ENCODE measurements at places on chromosomes 12 and 14.
A peak's percentile ranks its signal among the peaks of the same experiment; 100 is the strongest.

- DNase-seq = no peak
- H3K27ac ChIP-seq = no peak overlapping the region
- H3K27me3 ChIP-seq = no peaks in the 10 kb centered on the region
- no peak overlapping the region for H3K4me3 ChIP-seq
- H3K4me1 ChIP-seq = peaks cover 6% of the 10 kb centered on the region
These were observed 16.2 kb upstream of the ARF6 start for GRCh38 chr14:49876563-49877127.

DNA sequence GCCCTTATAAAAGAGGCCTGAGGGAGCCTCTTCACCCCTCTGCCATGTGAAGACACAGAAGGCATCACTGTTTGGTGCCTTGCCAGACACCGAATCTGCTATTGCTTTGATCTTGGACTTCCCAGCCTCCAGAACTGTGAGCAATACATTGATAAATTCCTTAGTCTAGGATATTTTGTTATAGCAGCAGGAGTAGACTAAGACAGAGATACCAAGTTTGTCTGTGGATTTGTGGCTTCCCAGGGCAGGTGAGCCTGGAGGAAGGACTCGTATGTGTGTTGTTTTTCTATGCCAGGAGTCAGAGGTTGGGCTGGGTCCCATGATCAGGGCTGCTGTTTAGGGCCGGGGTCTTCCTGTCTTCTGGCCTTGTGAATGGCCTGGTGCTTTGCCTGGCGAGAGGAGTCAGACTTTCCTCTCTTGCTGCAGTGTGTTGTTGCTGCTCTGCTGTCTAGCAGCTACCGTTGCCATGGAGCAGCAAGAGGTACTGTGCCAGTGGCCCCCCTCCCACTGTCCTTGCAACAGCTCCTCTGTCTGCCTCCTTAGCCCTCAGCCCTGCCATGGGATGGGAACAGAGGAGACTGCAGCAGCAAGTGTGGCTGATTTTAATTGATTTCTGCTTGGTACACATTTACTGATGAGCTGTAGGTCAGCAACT, 111.2 kb downstream of the CHST11 start:
- DNase-seq = no peak
- H3K27me3 ChIP-seq = no peaks in the 10 kb centered on the region
- H3K4me1 ChIP-seq = peaks cover 44% of the 10 kb centered on the region
- H3K4me3 ChIP-seq = no peak overlapping the region
- peak overlapping the region; percentile 83 for H3K27ac ChIP-seq

DNA sequence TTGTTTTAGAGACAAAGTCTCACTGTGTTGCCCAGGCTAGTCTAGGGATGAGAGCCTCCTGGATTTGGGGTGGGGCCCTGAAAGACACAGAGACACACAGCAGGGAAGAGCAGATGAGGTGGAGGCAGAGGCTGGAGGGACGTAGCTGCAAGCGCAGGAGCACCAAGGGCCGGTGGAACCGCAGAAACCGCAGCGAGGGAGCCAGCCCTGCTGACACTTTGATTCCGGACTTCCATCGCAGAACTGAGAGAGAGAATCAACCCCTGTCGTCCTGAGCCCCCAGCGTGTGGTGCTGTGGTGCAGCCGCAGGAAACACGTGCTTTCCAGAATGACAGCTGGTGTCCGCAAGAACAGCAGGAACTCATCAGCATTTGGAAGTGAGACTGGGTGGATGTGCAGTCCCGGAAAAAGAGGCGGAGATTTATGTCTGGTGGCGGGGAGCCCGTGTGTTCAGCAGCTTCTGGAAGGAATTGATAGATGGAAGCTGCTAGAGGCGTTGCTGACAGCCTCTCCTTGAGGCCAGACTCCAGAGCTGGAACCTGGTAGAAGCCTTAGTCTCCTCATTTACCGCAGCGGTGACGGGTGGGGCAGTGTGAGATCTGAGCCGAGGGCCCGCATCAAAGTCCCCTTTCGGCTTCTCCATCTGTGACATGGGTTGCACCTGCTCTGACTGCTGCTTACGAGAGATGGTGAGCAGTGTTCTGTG, 21.9 kb upstream of the KLC1 start:
- peaks cover 14% of the 10 kb centered on the region for H3K27me3 ChIP-seq
- H3K27ac ChIP-seq = no peak overlapping the region
- H3K36me3 ChIP-seq = no peaks in the 10 kb centered on the region
- H3K4me3 ChIP-seq = peak overlapping the region; percentile 25
- H3K4me1 ChIP-seq = peaks cover 19% of the 10 kb centered on the region

- H3K4me3 ChIP-seq = no peak overlapping the region
- no peaks in the 10 kb centered on the region for H3K4me1 ChIP-seq
- no peaks in the 10 kb centered on the region for H3K36me3 ChIP-seq
- no peaks in the 10 kb centered on the region for H3K27me3 ChIP-seq
- no peak for DNase-seq
- no peak overlapping the region for H3K27ac ChIP-seq
These were observed 13.7 kb downstream of the ATG2B start for GRCh38 chr14:96349286-96350075.

DNA sequence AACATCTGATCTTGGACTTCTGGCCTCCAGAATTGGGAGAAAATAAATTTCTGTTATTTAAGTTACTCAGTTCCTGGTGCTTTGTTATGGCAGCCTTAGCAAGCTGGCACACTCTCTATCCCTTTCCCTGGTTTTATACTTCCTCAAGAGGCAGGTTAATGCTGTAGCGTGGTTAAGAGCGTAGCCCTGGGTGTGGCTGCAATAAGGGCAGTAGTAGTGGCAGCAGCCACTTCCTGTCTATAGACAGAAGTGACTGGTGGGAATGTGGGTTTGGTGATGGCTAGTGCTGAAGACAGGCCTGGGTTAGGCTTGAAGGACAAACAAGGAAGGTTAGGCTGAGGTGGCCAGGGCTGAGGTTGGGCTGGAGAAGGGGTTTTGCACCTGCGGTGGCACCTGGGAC, 3.6 kb upstream of the LGALS3 start:
- H3K36me3 ChIP-seq = no peaks in the 10 kb centered on the region
- peaks cover 93% of the 10 kb centered on the region for H3K4me1 ChIP-seq
- no peaks in the 10 kb centered on the region for H3K27me3 ChIP-seq
- no peak overlapping the region for H3K27ac ChIP-seq
- no peak overlapping the region for H3K4me3 ChIP-seq

GRCh38 chr14:73057944-73058223, 450 bp upstream of the RBM25 start:
- no peak for DNase-seq
- H3K4me3 ChIP-seq = peak overlapping the region; percentile 94
- H3K27me3 ChIP-seq = no peaks in the 10 kb centered on the region
- H3K36me3 ChIP-seq = no peaks in the 10 kb centered on the region

- no peaks in the 10 kb centered on the region for H3K27me3 ChIP-seq
- no peak for DNase-seq
- no peak overlapping the region for H3K4me3 ChIP-seq
- H3K27ac ChIP-seq = no peak overlapping the region
These were observed 150.1 kb upstream of the SOX5 start for GRCh38 chr12:24099576-24099975.

DNA sequence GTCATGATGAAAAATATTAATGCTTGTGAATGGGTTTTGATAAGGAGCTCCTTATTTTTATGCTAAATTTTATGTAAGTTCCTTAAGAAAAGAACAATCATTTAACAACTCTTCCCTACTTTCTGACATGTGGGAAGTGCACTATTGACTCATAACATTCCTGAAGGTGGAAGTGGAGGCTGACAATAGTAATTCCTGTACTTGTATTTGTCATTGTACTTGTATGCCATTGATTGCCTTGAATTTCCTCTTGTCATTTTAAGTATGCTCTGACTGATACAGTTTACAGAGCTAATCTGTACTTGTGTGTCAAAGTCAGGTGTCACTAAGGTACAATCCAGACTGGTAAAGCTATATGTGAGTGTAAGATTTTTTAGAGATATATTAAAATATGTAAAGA, 440.0 kb downstream of the SLC16A7 start:
- no peak for DNase-seq
- no peak overlapping the region for H3K27ac ChIP-seq
- H3K36me3 ChIP-seq = no peaks in the 10 kb centered on the region
- H3K27me3 ChIP-seq = no peaks in the 10 kb centered on the region

- H3K4me3 ChIP-seq = no peak overlapping the region
- no peak overlapping the region for H3K27ac ChIP-seq
- H3K4me1 ChIP-seq = peaks cover 20% of the 10 kb centered on the region
- no peaks in the 10 kb centered on the region for H3K27me3 ChIP-seq
- peaks cover 12% of the 10 kb centered on the region for H3K36me3 ChIP-seq
These were observed 13.1 kb downstream of the ARID2 start for GRCh38 chr12:45742590-45742989.

DNA sequence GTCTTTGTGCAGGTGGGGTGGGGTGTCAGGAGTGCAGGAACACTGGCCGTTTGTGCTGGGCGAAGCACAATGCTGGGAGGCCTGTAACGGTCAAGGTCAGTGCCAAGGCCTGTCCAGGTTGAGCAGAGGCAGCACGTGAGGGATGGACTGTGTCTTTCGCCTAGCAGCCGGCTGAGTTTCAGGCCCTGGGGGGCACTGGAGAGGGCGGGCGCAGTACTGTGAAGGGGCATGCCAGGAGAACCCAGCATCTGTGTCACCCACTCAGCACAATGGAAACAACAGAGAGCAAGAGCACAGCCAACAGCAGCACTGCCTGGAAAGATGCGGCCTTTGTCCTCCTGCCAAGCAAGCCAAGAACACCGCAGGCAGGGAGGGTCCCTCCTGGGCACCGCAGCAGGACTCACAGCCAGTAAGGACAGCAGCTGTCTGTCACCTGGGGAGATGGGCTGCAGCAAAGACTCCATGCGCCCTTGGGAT, 25.2 kb downstream of the SLC25A47 start:
- H3K36me3 ChIP-seq = peaks cover 84% of the 10 kb centered on the region
- no peaks in the 10 kb centered on the region for H3K27me3 ChIP-seq
- H3K4me1 ChIP-seq = no peaks in the 10 kb centered on the region

GRCh38 chr14:59317798-59318505, 129.5 kb downstream of the DAAM1 start:
- no peak for DNase-seq
- H3K27ac ChIP-seq = peak overlapping the region; percentile 31
- no peak overlapping the region for H3K4me3 ChIP-seq

- no peaks in the 10 kb centered on the region for H3K27me3 ChIP-seq
- DNase-seq = no peak
- H3K4me1 ChIP-seq = no peaks in the 10 kb centered on the region
- H3K36me3 ChIP-seq = peaks cover 9% of the 10 kb centered on the region
- no peak overlapping the region for H3K4me3 ChIP-seq
These were observed 10.5 kb upstream of the PRMT5 start for GRCh38 chr14:22939684-22940083.

- DNase-seq = no peak
- H3K27me3 ChIP-seq = no peaks in the 10 kb centered on the region
- no peaks in the 10 kb centered on the region for H3K4me1 ChIP-seq
- H3K36me3 ChIP-seq = no peaks in the 10 kb centered on the region
- H3K4me3 ChIP-seq = no peak overlapping the region
These were observed 396.4 kb upstream of the USP15 start for GRCh38 chr12:61863811-61864210.

DNA sequence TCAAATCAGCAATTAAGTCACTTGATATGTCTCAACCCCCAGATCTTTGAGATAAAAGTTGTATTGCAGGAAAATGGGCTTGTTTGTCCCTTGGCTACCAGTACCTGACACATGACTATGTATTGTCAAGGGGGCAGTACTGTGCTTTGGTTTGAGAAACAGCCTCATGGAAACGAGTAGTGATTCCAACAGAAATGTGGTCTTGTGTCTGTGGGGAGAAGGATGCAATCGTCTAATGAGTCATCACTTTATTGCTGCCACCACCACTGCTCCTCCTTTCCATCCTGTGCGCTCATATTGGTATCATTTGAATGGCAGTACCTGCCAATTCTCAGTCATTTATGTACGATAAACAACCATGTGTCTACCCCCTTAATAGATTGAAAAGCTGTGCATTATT, 72.8 kb upstream of the ARHGAP5 start:
- H3K27me3 ChIP-seq = no peaks in the 10 kb centered on the region
- no peaks in the 10 kb centered on the region for H3K36me3 ChIP-seq
- H3K4me3 ChIP-seq = no peak overlapping the region
- no peak overlapping the region for H3K27ac ChIP-seq
- DNase-seq = no peak

GRCh38 chr12:178829-179109, 35.2 kb downstream of the SLC6A12 start:
- H3K36me3 ChIP-seq = no peaks in the 10 kb centered on the region
- no peak overlapping the region for H3K27ac ChIP-seq
- H3K4me1 ChIP-seq = peaks cover 6% of the 10 kb centered on the region

DNA sequence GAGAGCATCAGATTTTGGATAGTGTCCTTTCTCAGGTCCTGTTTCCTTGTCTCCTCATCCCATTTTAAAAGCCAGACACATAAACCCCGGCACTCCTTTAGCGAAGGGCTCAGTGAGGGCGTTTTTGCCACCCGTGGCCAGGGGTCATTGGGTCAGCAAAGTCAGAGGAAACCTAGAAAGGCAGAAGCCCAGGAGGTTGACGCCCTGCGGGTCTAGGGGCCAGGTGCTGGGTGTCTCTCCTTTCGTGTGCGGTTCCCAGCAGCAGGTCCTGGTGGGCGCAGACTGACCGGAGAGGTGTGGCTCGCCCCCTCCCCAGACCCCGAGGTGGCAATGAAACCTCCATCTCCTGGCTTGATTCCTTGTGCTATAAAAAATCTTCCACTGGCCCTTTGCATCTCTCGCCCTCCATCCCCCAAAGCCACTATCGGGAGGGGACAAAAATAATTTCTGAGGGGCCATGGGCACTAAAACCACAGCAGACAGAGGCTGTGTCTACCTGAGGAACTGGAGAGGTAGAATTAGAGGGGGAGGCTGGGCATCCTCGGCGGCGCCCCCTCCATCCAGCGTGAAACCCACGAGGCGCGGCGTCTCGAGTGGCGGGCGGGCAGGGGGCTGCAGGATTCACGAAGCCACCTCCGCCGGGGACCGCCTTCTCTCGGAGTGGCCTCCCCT, 858 bp upstream of the FRMD6 start:
- H3K4me1 ChIP-seq = peaks cover 23% of the 10 kb centered on the region
- DNase-seq = peak; percentile 76
- H3K27ac ChIP-seq = peak overlapping the region; percentile 93
- H3K4me3 ChIP-seq = peak overlapping the region; percentile 55
- H3K36me3 ChIP-seq = no peaks in the 10 kb centered on the region

DNA sequence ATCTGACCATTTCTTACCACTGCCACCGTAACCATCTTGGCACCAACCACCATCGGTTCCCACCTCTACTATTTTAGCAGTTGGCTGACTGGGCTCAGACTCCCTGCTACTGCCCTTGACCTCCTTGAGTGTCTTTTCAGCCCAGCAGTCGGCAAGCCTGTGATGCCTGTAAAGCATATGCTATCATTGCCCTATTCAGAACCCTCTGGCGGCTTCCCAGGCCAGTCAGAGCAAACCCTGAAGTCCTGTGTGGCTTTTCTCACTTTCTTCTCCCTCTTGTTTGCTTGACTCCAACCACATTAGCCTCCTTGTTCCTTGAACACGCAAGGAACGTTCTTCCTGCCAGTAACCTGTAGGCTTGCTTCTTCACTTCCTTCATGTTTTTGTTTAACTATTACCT, 6.2 kb downstream of the IRAK3 start:
- no peaks in the 10 kb centered on the region for H3K36me3 ChIP-seq
- peaks cover 19% of the 10 kb centered on the region for H3K4me1 ChIP-seq
- H3K4me3 ChIP-seq = no peak overlapping the region
- peak overlapping the region; percentile 22 for H3K27ac ChIP-seq
- no peaks in the 10 kb centered on the region for H3K27me3 ChIP-seq
- DNase-seq = no peak
